SHP77 (cell line): ENCODE measurements at places on chromosomes 2 and 18.

DNA sequence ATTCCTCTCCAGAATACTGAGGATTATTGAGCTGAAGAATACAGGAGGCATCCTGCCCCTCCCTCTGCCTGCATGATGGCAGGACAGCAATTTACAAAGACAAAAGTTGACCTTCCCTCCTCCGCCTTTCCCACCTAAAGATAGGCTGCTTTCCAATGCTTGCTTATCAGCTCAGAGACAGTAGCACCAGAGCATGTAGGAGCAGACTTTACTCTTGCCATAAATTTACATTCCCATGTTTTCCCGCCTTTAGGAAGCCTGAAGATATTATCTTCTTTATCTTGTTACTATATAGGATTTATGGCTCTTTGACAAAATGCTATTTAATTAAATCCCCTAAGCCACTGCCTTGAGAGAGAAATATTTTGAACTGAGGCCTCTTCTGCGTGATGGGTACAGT lies 135.6 kb upstream of the HNMT start:
- no peak for DNase-seq

- DNase-seq = no peak
Observed at GRCh38 chr2:74843433-74843832, 9.5 kb downstream of the HK2 start.

GRCh38 chr2:100286318-100286717 lies 36.0 kb downstream of the LONRF2 start:
- DNase-seq = no peak

DNA sequence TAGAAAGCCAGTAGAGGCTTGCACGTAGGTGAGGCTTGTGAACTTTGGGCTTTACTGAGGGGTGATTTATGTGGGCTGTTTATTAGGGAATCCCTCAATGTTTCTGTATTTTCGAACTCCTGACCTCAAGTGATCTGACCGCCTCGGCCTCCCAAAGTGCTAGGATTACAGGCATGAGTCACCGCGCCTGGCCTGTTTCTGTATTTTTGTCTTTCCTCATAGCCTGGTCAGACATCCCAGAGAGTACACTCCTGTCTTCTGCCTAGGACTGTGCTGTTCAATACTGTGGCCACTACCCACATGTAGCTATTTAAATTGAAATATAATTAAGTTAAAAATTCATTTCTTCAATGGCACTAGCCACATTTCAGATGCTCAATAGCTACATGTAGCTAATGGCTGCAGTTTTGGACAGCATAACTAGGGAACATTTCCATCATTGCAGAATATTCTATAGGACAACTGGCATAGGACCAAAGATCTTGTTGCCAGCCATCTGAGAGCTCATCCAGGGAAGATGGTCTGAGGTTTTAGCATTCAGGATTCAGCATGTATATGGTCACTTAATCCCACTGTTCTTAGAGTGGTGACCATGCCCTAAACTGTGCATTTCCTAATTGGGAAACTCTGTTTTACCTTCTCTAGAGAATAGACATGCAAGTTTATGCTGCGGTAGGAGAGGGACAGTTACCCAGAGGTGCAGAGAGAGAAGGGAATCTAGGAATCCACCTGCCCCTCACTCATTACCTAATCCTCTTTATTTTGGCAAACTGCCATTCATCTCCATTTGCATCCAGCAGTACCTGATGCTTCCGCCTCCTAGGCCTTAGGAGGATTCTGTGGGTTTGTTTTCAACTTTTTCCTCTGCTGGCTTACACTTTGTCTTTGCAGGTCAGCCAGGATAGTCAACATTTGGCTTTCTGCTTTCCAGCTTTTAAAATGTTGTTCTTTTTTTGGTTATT lies 64.4 kb downstream of the LCLAT1 start:
- peak; percentile 73 for DNase-seq

- DNase-seq = no peak
Observed at GRCh38 chr18:34947711-34948125, 93.5 kb upstream of the MAPRE2 start.

DNA sequence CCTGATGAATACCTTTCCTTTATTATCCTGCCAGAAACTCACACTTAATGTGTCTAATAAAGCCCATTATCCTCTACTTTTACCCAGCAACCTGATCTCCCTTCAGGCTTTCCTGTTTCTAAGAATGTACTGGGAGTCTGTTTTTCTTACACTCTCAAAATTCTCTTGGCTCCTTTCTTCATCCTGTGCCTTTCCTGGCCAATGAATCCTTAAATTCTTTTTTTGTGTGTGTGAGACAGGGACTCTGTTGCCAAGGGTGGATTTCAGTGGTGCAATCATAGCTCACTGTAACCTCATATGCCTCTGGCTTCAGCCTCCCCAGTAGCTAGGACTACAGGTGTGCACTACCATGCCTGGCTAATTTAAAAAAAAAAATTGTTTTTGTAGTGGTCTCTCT lies 72.7 kb downstream of the MAP2 start:
- DNase-seq = no peak

- DNase-seq = no peak
Observed at GRCh38 chr2:172931256-172931894, 144.3 kb upstream of the MAP3K20 start.

DNA sequence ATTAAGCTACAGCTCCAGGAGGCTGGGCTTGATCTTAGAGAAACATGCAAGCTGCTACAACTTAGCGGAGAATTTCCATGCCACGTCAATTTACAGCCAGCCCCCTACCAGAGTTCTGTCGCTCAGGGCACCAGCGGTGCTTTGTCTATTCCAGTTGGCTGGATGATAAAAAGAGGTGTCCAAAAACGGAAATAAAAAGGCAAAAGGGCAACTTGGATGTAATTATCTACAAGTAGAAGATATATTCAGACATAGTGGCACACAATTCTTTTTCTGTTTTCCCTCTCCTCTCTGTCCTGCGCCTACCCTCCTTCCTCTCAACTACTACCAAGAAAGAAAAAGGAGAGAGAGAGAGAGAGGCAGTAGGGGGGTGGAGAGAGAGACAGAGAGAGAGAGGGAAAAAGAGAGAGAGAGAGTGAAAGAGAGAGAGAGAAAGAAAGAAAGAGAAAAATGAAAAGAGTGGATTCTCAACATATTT lies 363 bp upstream of the RFTN2 start:
- no peak for DNase-seq

- no peak for DNase-seq
Observed at GRCh38 chr2:106076941-106077340, 117.2 kb downstream of the UXS1 start.

DNA sequence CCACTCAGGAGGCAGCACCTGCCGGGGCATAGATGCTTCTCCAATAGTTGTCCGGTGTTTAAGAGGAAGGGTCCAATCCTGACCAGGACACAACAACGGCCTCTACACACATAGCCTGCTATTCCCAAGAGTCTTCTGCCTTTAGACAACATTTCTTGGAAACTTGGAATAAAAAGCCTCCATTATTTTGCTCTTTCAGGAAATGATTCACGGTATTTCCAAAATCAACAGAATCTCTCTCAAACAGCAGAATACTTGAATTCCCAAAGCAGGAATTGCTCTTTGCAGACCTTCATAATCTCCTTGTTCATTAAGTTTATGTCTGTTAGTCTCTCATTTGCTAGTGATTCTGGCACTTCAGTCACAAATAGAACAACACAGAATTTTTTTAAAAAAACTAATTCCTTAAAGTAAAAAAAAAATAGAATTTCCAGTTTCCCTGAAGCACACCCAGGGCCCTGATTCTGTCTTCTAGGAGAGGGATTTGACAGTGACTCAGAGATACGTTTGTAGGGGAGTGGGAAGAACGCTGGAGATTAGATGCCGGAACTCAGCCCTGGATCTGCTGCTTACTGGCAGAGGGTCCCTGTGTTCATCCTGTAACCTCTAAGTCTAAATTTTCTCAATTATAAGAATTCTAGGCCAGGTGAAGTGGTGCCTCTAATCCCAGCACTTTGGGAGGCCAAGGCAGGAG lies 74.7 kb downstream of the NAB1 start:
- DNase-seq = no peak

- DNase-seq = no peak
Observed at GRCh38 chr2:31922542-31923408, 88.0 kb downstream of the MEMO1 start.

DNA sequence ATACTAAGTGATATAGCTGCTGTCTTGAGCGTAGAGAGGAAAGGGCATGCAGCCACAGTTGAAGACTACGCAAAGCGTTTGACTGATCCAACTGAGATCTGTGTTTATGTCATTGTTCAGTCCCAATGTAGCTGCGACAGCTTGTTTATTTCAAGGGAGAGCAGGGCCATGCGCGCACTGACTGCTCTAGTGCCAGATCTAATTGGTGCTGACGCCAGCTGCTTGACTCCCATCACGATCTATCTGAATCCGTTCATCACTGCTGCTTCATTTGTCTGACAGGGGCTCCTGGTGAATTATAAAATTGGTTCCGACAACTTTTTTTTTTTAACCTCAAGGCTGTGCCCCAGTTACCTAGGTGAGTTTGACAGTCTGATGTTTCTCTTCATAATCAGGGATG lies 75.7 kb downstream of the CHST9 start:
- DNase-seq = no peak

GRCh38 chr18:3721771-3722648 lies 272.0 kb downstream of the TGIF1 start:
- DNase-seq = no peak

DNA sequence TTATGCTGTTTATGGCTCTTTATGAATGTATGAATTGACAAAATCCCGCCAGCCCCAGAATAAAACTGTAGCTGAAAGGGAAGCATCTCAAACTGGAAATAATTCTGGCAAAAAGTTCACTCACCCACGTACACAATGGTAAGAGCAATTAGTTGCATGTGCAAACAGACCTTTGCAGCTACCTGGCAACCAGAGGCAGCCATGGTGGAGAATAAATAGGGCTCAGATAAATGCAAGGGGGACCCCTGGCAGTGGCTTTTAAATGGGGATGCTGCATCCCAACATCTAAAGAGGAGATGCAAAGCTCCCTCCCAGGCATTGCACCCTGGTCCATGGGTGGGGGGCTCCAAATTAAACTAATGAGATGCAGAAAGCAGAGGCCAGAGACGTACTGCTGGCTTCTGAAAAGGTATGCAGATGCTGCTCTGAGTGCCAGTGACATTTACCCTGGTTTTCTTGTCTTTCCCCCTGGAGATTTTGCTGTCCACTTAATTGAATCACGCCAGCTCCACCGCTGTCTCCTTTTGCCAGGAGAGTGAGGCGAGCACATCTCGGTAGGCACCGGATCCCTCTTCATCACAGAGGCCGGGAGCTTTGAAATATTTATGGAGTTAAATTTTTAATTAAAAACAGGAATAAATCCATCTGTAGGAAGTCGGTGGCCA lies 126.6 kb upstream of the NRP2 start:
- DNase-seq = no peak

- no peak for DNase-seq
Observed at GRCh38 chr18:12299862-12300261, 8.2 kb upstream of the TUBB6 start.

- no peak for DNase-seq
Observed at GRCh38 chr18:78642296-78642951, 337.2 kb upstream of the SALL3 start.

- no peak for DNase-seq
Observed at GRCh38 chr2:39123436-39123999, 2.7 kb upstream of the SOS1 start.

DNA sequence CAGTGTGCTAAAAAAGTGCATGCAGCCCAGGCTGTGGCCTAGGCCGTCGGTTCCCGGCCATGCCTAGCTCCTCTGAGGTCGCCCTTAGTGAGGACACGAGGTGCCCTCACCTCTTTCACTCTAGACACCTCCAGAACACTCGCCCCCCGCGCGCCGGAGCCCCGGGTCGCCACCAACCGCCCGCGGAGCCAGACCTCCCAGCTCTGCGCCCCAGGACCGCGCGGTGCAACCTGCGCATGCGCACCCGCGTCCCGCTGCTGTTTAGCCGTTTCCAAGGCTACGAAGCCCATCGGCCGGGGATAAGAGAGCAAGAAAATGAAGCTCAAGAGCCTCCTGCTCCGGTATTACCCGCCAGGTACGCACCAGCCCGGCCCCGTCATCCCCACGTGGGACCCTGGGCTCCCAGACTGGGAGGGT lies at the start of gene DAW1:
DAW1 (plus strand) TSS at position 257 of the 417 bp plus-strand sequence; CDS start at position 316, 59 bp downstream.
- DNase-seq = no peak

- no peak for DNase-seq
Observed at GRCh38 chr18:32427084-32427900, 43.4 kb downstream of the GAREM1 start.

- DNase-seq = peak; percentile 12
Observed at GRCh38 chr2:109396202-109397180, 217.3 kb downstream of the SEPTIN10 start.

GRCh38 chr2:138252587-138252986 lies 249.0 kb upstream of the SPOPL start:
- no peak for DNase-seq

- no peak for DNase-seq
Observed at GRCh38 chr18:25561918-25562317, 210.0 kb upstream of the ZNF521 start.
